BJ (cell line): ENCODE measurements at places on chromosomes 2 and 18.

GRCh38 chr18:58051765-58052460 lies 7.9 kb downstream of the NEDD4L start:
- no peak for DNase-seq

- DNase-seq, result peak; percentile 33
Observed at GRCh38 chr18:70374154-70374553, 85.3 kb downstream of the SOCS6 start.

DNA sequence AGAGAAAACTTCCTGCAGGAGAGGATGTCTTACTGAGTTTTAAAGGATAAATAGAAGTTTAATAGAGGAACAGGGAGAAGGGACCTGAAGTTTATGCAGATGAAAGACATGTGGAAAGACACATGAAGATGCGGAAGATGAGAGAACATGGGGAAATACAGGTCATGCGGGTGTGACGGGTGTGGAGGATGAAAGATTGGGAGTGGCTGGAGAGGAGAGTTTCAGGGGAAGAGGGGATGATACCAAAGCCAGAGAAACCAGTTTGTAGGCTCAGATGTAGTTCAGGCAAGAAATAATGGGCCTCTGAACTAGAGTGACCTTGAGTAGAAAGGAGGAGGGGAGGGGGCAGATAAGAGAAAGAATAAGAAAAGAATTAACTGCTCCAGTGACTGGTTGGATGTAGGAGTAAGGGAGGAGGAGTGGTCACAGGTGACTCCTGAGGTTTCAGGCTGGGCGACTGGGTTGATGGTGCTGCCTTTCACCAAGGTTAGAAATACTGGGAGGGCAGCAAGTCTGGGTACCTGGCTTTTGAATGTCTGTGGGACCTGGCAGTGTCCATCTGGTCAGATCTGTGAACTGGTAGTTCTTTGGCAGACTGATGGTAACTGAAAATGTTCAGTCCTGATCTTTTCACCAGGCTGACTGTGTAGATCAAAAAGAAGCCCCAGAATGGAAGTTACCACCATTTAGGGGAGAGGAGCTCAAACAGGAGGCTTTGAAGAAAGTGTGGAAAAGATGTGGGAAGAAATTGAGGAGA lies 69.4 kb downstream of the TET3 start:
- DNase-seq, result no peak

- no peak for DNase-seq
Observed at GRCh38 chr18:9894454-9895068, 8.8 kb downstream of the TXNDC2 start.

DNA sequence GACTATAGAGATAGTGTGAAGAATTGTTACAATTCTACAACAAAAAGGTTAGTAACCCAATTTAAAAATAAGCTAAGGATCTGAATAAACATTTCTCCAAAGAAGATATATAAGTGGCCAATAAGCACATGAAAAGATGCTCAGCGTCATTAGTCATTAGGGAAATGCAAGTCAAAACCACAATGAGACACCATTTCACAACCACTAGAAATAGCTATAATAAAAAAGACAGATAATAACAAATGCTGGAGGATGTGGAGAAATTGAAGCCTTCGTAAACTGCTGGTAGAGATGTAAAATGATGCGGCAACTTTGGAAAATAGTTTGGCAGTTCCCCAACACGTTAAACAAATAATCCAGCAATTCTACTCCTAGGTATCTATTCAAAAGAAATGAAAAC lies 366.5 kb upstream of the POU3F3 start:
- no peak for DNase-seq
